ENCODE measurements at places on chromosomes 12 and 14. TPM values are rescaled to one million over a fixed set of nuclear protein-coding genes. Genes with fewer than 3 reads are reported as not detected.

Gene PRKCH
- 80.8 TPM for total RNA-seq

Gene TMEM119
- not detected for total RNA-seq

DNA sequence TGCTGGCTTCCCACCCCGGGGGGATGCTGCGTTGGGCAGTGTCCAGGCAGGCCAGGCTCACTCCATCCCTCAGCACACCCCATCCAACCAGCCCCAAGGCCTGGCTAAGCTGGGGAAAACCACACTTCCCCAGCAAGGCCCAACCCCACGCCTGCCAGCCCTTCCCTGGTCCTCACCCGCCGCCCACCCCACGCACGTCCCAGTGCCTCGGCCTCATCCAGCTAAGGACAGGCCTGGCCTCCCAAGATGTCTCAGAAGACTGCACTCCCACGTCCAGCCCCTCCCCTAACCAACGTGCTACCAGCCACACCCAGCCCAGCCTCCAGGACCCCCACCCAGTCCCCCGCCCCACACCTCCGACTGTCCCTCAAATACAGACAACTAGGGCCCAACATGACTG lies 9.8 kb downstream of the JAG2 start:
- no peaks in the 10 kb centered on the region for H3K4me1 ChIP-seq
- H3K27me3 ChIP-seq: no peaks in the 10 kb centered on the region
- H3K4me3 ChIP-seq: no peak overlapping the region
- no peak overlapping the region for H3K27ac ChIP-seq
- DNase-seq: no peak

DNA sequence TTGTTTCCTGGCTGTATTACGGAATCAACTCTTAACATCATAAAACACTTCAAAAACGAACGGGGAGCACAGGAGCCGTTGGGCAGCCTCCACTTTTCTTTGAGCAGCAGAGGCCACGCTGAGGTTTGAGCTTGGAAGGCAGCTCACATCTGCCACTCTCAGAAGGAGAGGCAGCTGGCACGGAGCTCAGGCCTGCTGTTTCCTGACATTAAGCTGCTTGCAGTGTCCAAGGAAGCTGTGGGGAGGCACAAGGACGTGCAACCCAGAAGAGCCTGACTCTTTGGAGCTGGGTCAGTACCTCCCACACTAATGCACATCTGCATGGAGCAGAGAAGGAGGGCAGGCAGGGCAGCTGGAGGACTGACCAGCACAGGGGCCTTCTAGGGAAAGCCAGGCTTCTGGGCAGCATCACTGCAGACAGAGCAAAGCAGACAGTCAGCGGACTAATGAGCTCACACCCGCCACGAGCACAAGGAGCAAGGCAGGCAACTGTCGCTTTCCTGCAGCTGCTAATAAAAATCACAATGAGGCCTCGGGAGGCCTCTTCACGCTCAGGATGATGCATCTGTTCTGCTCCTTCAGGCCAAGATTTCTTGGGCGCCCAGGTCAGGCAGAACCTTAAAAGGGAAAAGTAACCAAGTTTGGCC lies 211.1 kb downstream of the GLT1D1 start:
- no peaks in the 10 kb centered on the region for H3K27me3 ChIP-seq
- H3K4me3 ChIP-seq: no peak overlapping the region
- DNase-seq: no peak

DNA sequence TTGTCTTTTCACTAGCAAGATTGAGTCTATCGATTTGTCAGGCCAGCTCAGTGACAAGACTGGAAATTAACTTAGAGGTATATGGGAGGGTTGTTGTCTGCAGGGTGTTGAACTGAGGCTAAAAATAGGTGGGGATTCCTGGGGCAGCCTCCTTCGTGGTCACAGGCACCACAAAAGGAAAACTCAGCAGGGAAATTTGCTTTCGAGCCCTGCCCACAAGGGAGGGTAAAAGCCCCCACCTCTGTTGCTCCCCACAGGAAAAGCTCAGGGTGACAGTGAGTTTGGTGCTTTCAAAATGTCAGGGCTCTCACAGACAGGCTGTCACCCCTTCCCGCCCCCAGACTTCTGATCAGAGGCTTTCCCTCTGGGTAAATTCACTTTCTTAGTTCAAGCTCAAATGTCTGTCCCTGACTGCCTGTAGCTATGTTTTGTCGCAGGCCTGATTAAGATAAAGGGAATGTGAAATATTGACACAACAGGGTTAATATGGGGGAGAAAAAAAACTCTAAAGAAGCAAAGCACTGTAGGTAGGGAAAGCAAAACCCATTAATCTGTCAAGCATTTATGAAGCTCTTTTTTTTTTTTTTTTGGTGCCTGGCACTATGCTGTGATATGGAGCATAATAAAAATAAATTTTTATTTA lies 11.7 kb upstream of the NFKBIA start:
- H3K27ac ChIP-seq: no peak overlapping the region
- no peaks in the 10 kb centered on the region for H3K36me3 ChIP-seq
- H3K27me3 ChIP-seq: no peaks in the 10 kb centered on the region
- H3K4me3 ChIP-seq: no peak overlapping the region
- H3K4me1 ChIP-seq: peaks cover 25% of the 10 kb centered on the region

GRCh38 chr12:54759751-54760150 lies 94.6 kb upstream of the MUCL1 start:
- peak; percentile 73 for DNase-seq
- peaks cover 28% of the 10 kb centered on the region for H3K27me3 ChIP-seq
- H3K4me1 ChIP-seq: no peaks in the 10 kb centered on the region
- H3K36me3 ChIP-seq: no peaks in the 10 kb centered on the region

DNA sequence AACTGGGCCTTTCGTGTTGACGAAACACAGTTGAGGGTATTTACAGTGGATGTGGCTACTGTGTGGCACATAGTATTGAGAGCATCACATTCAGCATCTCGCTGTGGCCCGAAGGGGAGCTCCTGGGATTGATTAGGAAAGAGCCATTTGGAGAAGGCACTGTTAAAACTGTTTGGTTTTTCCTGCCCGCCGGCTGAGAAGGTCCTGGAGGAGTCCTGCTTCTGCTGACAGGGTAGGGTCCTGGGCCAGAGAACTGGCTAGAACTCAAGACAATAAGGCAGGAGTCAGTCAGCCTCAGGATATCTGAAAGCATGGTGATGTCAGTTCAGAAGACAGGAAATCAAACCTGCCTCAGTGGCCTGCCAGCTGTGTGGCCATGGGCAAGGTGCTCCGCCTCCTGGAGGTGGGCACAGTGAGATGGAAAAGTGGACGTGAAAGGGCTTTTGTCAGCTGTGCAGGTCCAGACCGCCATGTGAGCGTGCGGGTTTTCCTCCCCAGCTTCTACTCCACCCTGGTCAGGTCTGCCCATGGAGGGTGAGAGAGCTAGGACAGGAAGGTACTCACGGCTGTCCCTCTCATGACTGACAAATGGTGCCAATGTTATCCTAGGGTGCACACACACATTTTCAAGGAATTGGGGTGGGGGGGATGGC lies 92.3 kb downstream of the NTF3 start:
- no peak overlapping the region for H3K27ac ChIP-seq
- no peaks in the 10 kb centered on the region for H3K36me3 ChIP-seq
- H3K4me3 ChIP-seq: no peak overlapping the region
- H3K4me1 ChIP-seq: no peaks in the 10 kb centered on the region
- DNase-seq: no peak
- no peaks in the 10 kb centered on the region for H3K27me3 ChIP-seq

- H3K27ac ChIP-seq: no peak overlapping the region
- no peak for DNase-seq
- H3K36me3 ChIP-seq: no peaks in the 10 kb centered on the region
These were observed 70.7 kb downstream of the NOVA1 start for GRCh38 chr14:26527095-26527494.

DNA sequence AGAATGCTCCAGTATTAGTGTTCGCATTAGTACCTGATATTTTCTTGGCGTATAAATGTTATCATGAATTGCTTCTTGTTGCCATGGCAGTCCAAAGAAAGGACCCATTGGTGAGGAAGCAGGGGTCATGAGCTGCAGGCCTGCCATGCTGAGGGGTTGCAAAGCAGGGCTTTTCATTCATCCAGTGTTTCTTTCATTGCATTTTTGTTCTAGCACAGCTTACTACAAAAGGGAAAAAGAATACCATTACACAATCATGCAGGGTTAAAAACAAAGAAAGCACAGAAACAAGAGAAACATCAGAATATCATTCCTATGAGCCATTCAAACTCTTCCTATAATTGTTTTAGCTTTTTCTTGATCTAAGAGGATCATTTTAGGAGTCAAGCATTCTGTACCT lies 24.0 kb downstream of the DICER1 start:
- H3K36me3 ChIP-seq: peaks cover 18% of the 10 kb centered on the region
- no peaks in the 10 kb centered on the region for H3K27me3 ChIP-seq
- H3K4me3 ChIP-seq: no peak overlapping the region
- peaks cover 5% of the 10 kb centered on the region for H3K4me1 ChIP-seq
- no peak for DNase-seq
- no peak overlapping the region for H3K27ac ChIP-seq

DNA sequence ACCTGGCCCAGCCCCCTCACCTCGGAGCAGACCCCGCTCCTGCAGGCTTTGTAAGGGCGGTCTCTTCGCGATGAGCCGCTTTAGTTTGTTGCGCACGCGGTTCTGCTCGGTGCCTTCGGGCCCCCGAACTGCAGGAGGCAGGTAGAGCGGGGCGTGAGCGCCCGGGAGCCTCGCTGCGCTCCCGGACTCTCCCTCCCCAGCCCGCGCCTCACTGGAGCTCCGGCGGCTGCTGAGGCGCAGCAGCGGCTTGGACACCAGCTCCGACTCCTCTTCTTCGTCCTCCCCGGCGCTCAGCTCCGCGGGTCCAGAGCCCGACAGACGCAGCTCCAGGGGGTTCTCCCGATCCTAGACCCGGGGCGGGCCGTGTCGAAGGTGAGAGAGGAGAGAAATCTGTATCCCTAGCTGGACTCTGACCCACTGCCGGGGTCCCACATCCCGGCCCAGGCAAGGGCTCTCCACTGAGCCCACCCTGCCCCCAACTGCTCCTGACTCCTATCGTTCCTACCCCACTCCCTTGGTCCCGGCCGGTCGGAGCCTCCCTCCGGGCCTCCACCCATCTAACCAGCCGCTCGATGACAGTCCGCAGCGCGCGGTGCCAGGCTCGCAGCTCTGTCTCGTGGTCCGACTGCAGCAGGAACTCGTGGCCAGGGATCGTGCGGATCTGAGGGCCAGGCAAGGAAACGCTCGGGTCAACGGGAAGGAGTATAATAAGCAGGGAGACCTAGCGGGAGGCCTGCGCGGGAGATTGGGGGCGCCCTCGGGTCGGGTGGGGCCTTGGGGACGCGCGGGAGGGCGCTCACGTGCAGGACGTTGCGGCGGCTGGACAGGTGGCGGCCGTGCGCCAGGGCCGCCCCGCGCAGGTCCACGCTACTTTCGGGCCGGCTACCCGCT lies 4.2 kb downstream of the ARHGAP9 start:
- no peaks in the 10 kb centered on the region for H3K4me1 ChIP-seq
- H3K4me3 ChIP-seq: no peak overlapping the region
- H3K27me3 ChIP-seq: peaks cover 57% of the 10 kb centered on the region
- H3K36me3 ChIP-seq: no peaks in the 10 kb centered on the region

DNA sequence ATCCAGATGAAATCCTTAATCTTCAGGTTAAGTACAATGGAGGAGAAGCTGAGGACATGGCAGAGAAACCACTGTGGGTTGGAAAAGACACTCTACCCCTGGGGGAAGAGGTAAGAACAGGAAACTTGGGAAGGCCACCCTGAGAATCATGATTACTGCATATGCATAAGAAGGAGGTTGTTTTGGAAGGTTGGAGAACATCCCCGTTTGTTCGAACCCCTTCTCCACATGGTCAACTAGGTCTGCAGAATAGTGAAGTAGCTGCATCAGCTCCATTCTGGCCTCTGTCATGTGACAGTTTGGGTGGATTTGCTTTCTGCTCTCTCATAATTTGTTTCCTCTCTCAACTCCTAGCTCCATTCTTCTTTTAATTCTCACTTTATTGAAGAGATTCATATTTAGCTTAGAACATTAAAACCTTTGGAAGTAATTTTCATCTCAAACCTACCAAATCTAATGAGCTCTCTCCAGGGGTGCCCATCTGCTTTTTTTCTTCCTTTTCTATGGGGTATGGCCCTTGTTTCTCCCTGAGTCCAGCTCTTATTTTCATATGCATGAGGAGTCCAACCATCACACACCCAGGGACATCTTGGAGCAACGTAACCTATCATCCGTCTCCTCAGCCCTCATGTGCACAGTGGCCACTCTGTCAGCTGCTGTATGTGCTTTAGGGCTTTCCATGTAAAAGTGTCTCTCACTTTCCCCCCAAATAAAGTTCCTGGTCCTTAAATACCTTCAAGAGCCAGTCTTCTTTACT lies 820.3 kb downstream of the TMEM121 start:
- H3K4me1 ChIP-seq: no peaks in the 10 kb centered on the region
- H3K36me3 ChIP-seq: no peaks in the 10 kb centered on the region
- no peak for DNase-seq
- no peak overlapping the region for H3K27ac ChIP-seq
- H3K27me3 ChIP-seq: no peaks in the 10 kb centered on the region

GRCh38 chr14:35808076-35808637 lies 938 bp downstream of the RALGAPA1 start:
- peak; percentile 67 for DNase-seq
- H3K4me3 ChIP-seq: peak overlapping the region; percentile 71
- H3K27me3 ChIP-seq: no peaks in the 10 kb centered on the region
- H3K36me3 ChIP-seq: no peaks in the 10 kb centered on the region

GRCh38 chr12:113766879-113767878 lies 198.9 kb downstream of the RBM19 start:
- no peaks in the 10 kb centered on the region for H3K36me3 ChIP-seq
- peaks cover 15% of the 10 kb centered on the region for H3K4me1 ChIP-seq
- peak; percentile 91 for DNase-seq
- H3K4me3 ChIP-seq: no peak overlapping the region
- no peak overlapping the region for H3K27ac ChIP-seq

DNA sequence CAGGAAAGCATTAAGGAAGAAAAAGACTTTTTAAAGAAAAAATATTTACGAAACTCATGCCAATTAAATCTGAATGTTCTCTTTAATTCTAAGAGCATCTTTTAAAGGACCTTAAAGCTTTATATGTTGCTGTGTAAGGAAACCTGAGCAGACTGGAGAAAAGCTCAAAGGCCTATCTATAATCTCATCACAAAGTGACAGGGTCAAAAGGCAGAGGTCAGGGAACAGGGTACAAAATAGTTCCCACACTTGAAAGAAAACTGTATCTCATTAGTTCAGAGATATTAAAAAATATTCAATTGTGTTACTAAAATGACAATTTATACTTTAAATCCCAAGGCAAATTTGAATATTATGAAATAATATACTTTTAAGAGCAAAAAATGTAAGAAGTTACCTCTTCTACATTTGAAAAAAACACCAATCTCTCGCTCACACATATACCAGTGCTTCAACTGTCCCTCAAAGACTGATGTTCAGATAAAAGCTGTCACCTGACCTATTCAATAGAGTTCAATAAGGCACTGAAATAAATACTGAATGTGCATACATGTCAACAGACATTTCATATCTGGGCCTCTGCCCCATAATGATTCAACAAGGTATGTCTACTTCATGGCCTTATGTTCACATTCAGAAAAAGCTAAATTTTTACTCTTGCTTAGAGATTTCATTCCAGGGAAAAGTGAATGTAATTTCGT lies 17.9 kb downstream of the DENND5B start:
- no peak overlapping the region for H3K4me3 ChIP-seq
- no peaks in the 10 kb centered on the region for H3K4me1 ChIP-seq
- no peak for DNase-seq
- no peaks in the 10 kb centered on the region for H3K36me3 ChIP-seq
- no peak overlapping the region for H3K27ac ChIP-seq

DNA sequence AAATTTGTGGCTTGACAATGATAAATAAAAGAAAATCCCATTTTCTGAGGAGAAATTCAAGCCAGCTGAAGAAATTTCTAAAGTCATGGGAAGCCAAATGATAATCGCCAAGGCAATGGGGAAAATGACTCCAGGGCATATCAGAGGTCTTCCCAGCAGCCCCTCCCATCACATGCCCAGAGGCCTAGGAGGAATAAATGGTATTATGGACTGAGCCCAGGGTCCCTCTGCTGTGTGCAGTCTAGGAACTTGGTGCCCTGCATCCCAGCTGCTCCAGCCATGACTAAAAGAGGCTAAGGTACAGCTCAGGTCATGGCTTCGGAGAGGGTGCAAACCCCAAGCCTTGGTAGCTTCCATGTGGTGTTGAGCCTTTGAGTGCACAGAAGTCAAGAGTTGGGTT lies 4.4 kb downstream of the CLEC12A start:
- H3K27ac ChIP-seq: no peak overlapping the region
- H3K4me3 ChIP-seq: no peak overlapping the region

Measured in PC-3 (cell line).